ENCODE measurements at places on chromosomes 7 and 10. TPM values are rescaled to one million over a fixed set of nuclear protein-coding genes. Genes with fewer than 3 reads are reported as not detected.
A peak's percentile ranks its signal among the peaks of the same experiment; 100 is the strongest.

GRCh38 chr10:48511875-48512231 is 93.0 kb downstream of the ARHGAP22 start:
- no peak for DNase-seq

- DNase-seq, result no peak
Measured at GRCh38 chr10:114932945-114933344, 5.0 kb upstream of the TRUB1 start.

DNA sequence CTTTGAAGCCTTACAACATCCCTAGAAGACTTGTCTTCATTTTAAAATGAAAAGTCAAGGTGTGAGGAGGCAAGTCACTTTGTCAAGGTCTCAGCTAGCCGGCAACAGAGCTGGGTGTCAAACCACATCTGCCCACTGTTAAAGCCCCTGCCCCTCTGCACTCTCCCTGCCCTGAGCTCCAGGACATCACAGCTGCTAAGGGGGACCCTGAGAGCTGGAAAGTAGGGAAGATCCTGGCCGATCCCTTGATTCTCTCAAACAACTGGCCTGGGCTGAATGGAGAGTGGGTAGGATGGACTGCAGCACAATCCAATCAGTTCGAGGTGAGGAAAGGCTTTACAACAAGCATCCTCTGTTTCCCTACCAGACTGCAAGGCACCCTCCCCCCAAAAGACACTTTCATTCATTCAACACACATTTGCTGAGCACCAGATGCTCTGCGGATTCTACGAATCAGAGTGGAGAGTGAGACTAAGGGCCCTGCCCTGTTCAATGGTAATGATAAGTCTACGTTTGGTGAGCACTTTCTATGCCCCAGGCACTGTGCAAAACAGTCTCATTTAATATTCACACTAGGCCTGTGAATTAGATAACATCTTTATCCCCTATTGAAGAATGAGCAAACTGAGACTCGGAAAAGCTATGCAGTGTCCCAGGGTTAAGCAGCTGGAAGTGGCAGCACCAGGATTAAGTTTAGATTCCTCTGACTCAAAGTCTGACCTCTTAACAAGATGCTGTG is 148.1 kb downstream of the HERPUD2 start:
- no peak for DNase-seq

DNA sequence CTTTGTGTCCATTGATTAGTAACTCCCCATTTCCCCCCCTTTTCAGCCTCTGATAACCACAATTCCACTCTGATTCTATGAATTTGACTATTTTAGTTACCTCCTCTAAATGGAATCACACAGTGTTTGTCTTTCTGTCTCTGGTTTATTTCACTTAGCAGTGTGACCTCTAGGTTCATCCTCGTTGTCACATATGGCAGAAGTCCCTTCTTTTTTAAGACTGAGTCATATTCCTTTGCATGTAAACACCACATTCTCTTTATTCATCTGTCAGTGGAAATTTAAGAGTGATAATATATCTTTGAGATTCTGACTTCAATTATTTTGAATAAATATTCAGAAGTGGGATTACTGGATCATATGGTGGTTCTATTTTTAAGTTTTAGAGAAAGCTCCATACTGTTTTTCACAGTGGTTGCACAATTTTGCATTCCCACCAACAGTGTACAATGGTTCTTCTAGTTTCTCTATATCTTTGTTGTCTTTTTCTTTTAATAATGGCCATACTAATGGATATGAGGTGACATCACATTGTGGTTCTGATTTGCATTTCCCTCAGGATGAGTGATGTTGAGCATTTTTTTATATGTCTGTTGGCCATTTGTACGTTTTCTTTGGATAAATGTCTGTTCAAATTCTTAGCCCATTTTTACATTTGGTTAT is 126.1 kb upstream of the GRB10 start:
- no peak for DNase-seq

DNA sequence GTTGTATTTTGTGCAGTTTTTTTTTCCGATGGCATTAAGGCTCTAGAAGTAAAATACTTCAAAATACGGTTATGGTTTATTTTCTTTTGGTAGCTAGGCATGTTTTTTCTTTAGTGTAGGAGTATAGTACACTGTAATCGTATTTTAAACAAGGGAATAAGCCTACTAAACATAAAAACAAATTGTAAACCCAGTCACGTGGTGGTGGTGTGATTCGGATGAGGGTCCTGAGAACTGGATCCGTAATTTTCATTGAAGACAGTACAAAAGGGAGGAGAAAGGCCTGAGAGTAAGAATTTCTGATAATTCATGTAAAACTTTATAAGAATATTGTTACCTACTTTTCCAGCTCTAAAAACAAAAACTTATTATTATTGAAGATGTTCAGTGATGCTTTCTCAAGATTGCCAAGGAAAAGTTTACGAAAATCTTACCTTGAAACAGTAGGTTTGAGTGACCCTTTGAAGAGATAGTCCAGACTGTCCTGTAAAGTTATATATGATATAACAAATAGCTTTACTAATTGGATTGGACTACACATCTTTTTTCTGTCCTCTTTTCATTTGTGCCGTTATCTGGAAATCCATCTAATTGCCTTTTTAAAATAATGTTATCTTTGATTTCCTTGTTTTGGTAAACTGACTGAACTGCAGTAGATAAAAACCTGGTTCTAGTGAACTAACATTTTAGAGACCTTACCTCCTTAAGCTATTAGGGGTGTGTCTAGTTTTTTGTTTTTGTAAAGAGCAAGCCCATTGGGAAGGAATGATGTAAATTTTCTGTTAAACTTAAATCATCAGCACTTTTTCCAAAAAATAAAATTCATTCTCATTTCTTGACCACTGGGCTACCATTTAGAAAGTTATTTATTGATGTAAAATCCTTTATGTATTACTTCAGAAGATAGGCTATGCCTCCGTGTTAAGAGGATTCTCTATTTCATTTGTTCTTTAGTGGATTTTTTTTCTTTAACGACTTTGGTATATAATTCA is 1.0 kb upstream of the PBLD start:
- DNase-seq, result peak; percentile 22

- no peak for DNase-seq
Measured at GRCh38 chr7:96685755-96686154, 23.9 kb downstream of the SEM1 start.

- no peak for DNase-seq
Measured at GRCh38 chr7:157523371-157523765, 186.6 kb downstream of the DNAJB6 start.

The LIPK gene
- not detected for polyA plus RNA-seq

All from endothelial cell of umbilical vein (primary cell).